ENCODE measurements at places on chromosomes 6 and 20. TPM values are rescaled to one million over a fixed set of nuclear protein-coding genes. Genes with fewer than 3 reads are reported as not detected.

PRICKLE4 gene
- 3.1 TPM for total RNA-seq

TMEM200A gene
- total RNA-seq, result 24.8 TPM

VGLL2 gene
- 0.11 TPM for total RNA-seq

DBNDD2 gene
- total RNA-seq, result 15.5 TPM

PRSS35 gene
- 47.9 TPM for total RNA-seq

PDYN gene
- total RNA-seq, result not detected

CGA gene
- total RNA-seq, result not detected

PDE10A gene
- 26.6 TPM for total RNA-seq

AGER gene
- 1.5 TPM for total RNA-seq

C20orf141 gene
- not detected for total RNA-seq

NKAIN4 gene
- 4.0 TPM for total RNA-seq

BPIFB4 gene
- not detected for total RNA-seq

GPR63 gene
- 9.7 TPM for total RNA-seq

SOX18 gene
- total RNA-seq, result 4.5 TPM

COL11A2 gene
- total RNA-seq, result 1.3 TPM

HLA-DRB1 gene
- 10.2 TPM for total RNA-seq

RHAG gene
- 1.0 TPM for total RNA-seq

CRNKL1 gene
- total RNA-seq, result 47.9 TPM

RFX6 gene
- not detected for total RNA-seq

HTR1E gene
- total RNA-seq, result 0.26 TPM

SLC22A2 gene
- total RNA-seq, result not detected

PTCHD4 gene
- 0.95 TPM for total RNA-seq

FAM217A gene
- not detected for total RNA-seq

MAS1 gene
- 0.05 TPM for total RNA-seq

RIMS1 gene
- total RNA-seq, result 21.0 TPM

OXT gene
- total RNA-seq, result not detected

TDP2 gene
- total RNA-seq, result 42.2 TPM

ABHD16B gene
- not detected for total RNA-seq

PIGT gene
- 30.5 TPM for total RNA-seq

RSPH3 gene
- total RNA-seq, result 8.6 TPM

SLC22A7 gene
- not detected for total RNA-seq

AVP gene
- not detected for total RNA-seq

FLOT1 gene
- total RNA-seq, result 40.0 TPM

IRAK1BP1 gene
- total RNA-seq, result 25.4 TPM

GPX5 gene
- not detected for total RNA-seq

TTBK1 gene
- total RNA-seq, result 0.32 TPM

OR12D3 gene
- not detected for total RNA-seq

SLC13A3 gene
- total RNA-seq, result 5.4 TPM

SNAP25 gene
- total RNA-seq, result 8.6 TPM

ECT2L gene
- total RNA-seq, result 0.21 TPM

TMEM239 gene
- total RNA-seq, result not detected

EYS gene
- 4.4 TPM for total RNA-seq

CPNE5 gene
- 4.5 TPM for total RNA-seq

LGSN gene
- not detected for total RNA-seq

PBOV1 gene
- not detected for total RNA-seq

LAMA5 gene
- 40.4 TPM for total RNA-seq

TLDC2 gene
- 1.6 TPM for total RNA-seq

MRAP2 gene
- 5.6 TPM for total RNA-seq

DUSP15 gene
- 1.4 TPM for total RNA-seq

CDK19 gene
- 32.9 TPM for total RNA-seq

RAE1 gene
- total RNA-seq, result 23.6 TPM

SEMG1 gene
- total RNA-seq, result not detected

SLC26A8 gene
- 0.11 TPM for total RNA-seq

TUBE1 gene
- total RNA-seq, result 80.2 TPM

KCNK17 gene
- total RNA-seq, result 0.95 TPM

MMP24 gene
- total RNA-seq, result 1.5 TPM
